Activated CD4-positive, alpha-beta T cell treated with anti-CD3 and anti-CD28 coated beads, Interleukin-2, Interleukin-4, amounts not matched to agents 100 ng/mL and 50 ng/mL, durations not matched to agents 16 hours and 8 hours (primary cell): ENCODE measurements at places on chromosomes 7 and 10.

DNA sequence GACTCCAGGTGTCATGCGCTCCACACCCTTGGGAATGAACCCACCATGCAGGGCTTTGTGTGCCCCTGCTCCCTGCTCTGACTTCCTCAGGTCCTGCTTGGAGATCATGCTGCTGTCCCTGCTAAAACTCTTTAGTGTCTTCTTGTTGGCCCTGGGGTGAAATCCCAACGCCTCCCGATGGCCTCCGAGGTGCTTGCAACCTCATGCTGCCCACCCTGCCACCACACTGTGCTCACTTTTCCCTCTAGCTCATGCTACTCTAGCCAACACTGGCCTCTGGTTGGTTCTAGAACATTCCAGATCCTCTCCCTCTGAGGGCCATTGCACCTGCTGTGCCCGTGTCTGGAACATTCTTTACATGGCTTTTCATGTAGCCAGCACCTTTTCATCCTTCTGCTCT is 227.7 kb downstream of the ADAM12 start:
- DNase-seq, result no peak

DNA sequence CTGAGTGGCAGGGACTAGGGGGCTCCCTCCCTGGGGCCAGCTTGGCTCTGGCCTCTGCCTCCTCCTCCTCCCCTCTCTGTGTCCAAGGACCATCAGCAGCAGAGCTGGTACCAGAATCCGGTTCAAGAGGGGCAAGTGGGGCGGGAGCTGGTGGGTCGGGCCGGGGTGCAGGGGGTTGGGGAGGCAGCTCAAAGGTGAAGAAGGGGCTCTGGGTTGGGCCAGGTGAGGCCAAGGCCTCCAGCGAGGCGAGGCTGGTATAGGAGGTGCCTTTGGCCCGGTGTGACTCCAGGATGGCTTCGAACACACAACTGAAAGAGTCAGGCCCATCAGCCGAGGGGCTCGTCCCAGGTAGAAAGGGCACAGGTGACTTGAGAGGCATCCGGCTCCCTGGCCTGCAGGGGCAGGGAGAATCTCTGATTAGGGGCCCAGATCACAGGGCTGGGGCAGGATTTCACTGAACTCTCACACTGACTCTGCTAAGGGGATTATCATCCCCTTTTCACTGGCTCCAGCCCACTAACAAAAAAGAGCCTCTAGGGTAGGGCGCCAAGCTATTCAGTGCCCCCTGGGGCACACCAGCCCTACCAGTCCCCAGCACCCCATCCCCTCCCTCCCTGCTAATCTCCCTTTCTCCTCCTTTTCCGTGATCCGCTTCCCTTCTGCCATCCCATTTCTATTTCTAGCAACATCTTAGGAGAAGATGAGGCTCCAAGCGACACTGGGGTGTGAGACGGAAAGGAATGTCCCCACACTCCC is 4.6 kb downstream of the PSD start:
- no peak for DNase-seq

DNA sequence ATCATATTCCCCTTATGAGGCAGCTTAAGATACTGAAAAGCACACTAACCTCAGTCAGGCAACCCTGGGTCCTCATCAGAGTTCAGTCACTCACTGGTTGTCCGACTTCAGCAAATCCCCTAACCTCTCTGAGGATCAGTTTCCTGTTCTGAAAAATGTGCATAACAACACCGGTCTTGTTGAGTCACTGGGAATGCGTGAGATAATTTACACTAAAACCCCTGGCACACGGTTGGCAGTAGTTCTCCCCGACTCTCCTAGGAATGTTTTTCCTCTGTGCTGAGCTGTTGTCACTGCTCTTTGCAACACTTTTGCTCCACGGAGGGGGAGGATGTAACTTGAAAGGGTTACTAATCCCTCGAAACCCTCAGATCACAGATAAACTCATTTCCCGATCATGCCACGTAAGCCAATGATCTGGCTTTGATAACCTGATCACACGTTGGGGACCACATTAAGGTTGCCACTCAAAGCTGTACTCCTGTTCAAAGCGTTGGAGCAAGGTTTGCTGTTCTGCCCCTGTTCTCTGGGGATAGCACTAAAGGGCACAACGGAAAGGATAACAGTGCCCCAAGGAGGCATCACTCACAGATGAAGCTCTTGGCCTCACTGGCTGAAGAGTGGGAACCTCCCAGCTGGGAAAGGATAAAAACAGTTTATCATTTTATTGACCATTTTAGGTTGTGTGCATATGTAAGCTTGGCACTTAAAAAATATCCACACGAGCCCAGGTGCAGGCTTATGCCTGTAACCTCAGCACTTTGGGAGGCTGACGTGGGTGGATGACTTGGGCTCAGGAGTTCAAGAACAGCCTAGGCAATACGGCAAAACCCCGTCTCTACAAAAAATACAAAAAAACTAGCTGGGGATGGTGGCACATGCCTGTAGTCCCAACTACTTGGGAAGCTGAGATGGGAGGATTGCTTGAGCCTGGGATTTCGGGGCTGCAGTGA is 5.0 kb upstream of the RBM17 start:
- DNase-seq, result peak; percentile 97

DNA sequence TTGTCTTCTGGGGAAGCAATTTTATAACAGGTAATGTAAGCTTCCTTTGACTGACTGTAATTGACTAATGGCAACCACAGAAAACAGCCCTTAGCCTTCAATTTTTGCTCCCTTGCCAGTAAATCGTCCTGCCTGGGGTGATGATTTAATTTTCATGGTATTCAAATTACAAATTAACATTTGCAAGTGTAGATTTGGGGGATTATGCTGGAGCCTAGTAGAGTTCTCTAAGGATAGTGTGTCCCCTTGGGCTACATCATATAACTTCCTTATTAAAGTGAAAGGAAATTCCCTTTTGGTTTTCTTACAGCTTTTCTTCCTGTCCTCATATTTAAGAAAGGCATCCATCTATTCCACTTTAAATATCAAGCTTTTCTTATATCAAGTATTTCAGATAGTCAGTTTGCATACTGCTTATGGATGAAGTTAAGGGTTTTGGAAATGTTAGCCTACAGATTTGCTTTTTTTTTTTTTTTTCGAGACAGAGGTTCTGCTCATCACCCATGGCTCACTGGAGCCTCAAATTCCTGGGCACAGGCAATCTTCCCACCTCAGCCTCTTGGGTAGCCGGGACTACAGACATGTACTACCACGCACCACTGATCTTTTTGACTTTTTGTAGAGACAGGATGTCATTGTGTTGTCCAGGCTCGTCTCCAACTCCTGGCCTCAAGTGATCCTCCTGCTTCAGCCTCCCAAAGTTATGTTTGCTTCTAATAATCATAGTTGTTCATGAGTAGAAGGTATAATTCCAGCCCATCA is 35.9 kb upstream of the HDAC9 start:
- DNase-seq, result no peak

DNA sequence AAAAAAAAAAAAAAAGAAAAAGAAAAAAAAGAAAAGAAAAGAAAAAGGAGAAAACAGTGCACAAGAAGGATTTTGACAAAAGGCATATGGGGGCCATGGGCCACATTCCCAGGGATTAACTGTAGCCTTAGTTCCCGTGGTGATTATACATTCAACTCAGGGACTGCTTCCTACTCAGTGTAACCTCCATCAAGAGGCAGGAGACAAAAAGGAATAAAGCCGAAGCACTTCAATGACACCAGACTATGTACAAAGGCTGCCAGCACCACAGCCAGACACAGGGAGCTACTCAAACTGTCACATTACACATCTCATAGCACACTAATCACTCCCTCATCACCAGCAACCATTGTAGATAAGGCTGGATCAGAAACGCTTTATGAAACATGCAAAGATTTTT is 5.1 kb upstream of the PMPCB start:
- DNase-seq, result no peak

GRCh38 chr10:118812393-118812740 is 57.6 kb upstream of the CACUL1 start:
- no peak for DNase-seq

DNA sequence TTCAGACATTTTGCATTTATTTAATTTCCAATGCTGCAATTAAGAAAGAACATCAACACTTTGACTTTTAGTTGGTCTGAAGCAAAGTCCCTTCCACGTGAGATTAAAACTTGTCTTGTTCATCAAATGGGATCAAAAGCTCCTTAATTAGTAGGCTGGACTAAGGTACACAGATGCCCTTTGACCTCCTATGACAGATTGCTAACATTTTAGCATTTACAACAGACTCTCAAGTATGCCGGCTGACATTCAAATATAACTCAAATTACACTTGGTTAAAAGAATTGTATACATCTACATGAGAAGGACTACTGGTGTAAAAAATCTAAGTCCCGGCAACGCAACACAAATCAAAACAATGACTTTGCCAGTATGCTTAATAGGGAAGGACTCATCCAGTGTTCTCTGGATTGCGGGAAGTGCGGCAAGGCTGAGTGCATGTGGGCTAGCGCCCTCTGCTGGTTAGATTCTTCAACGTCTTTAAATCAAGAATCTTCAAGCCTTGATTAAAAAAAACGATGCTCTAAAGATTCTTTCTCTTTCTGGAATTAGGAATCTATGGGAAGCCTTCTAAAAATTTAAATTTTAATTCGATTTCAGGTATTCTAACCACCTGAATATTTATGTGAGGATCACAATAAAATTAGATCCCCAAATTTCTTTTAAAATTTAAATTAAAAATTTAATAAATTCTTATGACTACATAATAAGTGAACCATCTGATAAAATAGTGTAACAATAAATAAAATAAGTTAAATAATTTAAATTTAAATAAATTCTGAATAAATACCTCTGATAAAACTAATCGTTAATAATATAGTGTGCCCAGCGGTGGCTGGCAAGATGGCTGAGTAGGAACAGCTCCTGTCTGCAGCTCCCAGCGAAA is 444.7 kb downstream of the DGKB start:
- peak; percentile 55 for DNase-seq

DNA sequence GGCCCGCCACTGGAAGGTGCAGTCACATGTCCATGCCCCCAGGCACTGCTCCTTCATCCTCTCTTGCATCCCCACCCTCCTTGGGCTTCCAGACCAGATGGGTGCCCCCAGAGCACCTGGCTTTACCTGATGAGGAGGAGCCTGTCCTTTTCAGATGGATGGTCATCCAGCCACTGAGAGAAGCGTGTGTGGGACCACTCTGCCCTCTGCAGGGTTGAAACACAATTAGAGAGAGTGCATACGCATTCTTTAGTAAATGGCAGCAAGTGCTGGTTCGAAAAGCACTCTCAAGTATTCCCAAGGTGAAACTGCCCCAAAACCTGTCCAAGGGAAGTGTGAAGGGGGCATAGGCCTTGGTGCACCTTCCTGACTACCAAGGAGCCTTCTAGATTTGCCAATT is 41.6 kb downstream of the HBP1 start:
- no peak for DNase-seq

DNA sequence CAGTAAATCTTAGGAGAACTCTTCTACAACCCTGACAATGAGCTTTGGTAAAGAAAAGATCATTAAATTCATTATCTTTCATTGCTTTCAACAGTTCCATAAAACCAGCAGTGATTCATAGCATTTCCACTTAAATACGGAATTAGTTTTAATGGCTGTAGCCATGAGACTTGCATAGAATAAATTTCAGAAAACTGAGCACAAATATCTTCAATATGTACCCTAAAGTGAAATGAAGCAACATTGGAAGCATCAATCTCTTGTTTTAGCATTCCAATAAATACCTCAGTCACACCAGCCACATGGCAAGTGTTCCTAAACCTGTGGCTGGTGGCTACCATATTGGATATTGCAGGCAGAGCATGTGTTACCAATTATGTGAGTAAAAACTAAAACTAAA is 3.6 kb upstream of the RARRES2 start:
- DNase-seq, result no peak

DNA sequence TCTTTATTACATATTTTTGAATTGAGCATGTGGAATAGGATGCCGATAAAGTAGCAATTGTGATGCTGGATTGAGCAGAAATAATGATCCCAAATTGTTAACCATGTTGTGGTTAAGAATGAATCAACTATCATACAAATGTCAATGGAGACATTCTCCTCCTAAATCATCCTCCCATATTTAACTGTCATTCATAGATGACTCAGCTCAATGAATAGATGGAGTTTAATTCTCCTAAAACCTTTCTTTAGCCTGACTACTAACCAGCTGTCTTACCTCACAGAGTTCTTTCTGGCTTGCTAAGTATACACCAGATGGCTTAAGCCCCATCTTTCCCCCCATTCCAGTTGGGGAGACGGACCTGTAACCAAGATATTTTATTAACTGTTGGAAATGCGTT is 23.4 kb upstream of the NPS start:
- DNase-seq, result no peak

DNA sequence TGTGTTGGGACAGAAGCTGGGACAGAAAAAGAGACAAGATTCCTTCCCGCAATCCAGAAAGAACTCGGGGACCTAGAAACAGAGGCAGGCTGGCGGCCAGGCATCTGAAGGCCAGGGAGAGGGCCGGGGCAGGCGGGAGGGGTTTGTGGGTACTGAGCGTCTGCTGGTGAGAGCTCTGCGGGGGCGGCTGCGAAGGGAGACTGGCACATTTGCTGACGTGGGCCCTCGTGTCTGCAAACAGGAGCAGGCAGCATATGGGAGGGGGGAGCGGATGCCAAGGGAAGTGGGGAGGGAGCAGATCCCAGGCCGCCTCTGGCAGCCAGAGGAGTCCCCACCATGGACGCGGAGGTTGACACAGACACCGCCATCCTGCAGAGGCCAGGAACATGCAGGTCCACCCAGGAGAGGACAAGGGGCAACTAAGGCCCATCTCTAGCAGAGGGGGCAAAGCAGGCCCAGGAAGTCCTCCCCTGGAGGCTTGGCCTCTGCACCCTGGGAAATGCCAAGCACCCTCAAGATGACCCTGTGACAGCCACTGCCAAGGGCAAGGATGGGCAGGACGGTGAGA is 32.2 kb downstream of the KCNH2 start:
- DNase-seq, result no peak

DNA sequence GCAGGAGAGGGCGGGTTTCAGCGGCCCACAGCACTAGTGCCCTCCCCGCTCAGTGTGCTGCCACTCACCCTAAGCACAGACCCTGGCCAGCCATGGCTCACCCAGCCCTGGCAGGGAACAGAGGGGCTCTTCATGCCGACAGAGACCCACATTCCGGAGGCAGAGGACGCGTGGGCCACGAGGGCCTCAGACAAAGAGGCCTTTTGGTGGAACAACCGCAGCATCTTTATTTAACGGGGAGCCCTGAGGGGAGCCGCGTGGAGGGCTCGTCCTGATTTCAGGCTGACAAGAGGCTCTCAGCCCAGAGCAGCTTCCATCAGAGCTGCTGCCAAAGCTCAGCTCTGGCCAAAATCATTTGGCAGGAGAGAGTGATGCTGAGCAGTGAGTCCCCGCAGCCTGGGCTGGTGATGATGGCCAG is 127.8 kb downstream of the SH3PXD2A start:
- DNase-seq, result no peak

- DNase-seq, result no peak
These were observed 5.7 kb upstream of the GRB10 start for GRCh38 chr7:50788382-50788781.

DNA sequence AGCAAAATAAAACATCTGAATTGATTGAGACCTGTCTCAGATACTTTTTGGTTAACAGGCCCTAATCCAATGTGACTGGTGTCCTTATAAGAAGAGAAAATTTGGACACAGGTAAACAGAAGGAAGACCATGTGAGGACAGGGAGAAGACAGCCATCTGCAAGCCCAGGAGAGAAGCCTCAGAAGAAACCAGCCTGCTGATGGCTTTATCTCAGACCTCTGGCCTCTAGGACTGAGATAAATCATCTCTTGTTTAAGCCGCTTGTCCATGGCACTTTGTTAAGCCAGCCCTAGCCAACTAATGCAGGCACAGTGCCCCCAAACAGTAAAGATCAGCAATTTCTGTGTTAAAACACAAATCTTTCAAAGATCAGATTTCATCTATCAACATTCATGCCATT is 41.8 kb upstream of the FIGNL1 start:
- no peak for DNase-seq
